ENCODE measurements at places on chromosomes 4 and X. TPM values are rescaled to one million over a fixed set of nuclear protein-coding genes. Genes with fewer than 3 reads are reported as not detected.

Gene HSFX1
- 1.4 TPM for total RNA-seq

GRCh38 chrX:22699581-22700091, 300.1 kb upstream of the DDX53 start:
- no peak for DNase-seq

- DNase-seq, result no peak
These were observed 49.9 kb upstream of the MND1 start for GRCh38 chr4:153294631-153295030.

GRCh38 chr4:94676970-94677369, 80.8 kb upstream of the BMPR1B start:
- DNase-seq, result no peak

DNA sequence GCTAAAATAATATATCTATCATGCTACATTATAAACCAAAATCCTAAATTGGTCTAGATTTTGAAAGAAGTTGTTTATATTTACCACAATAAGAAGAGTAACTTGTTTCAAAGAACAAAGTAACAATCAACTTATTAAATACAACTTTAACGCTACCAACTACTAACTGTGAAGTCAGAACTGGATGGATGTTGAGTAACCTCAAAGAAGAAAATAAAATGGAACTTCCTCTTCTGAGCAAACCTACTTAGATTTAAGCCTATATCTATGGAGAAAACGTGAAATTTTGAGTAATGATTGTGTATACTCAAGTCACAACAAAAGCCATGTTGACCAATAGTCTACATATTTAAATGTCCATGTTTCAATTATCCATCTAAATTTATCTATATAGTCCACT, 25.7 kb downstream of the SH3RF1 start:
- no peak for DNase-seq

- peak; percentile 50 for DNase-seq
These were observed 177.9 kb downstream of the AFAP1 start for GRCh38 chr4:7761720-7762119.

DNA sequence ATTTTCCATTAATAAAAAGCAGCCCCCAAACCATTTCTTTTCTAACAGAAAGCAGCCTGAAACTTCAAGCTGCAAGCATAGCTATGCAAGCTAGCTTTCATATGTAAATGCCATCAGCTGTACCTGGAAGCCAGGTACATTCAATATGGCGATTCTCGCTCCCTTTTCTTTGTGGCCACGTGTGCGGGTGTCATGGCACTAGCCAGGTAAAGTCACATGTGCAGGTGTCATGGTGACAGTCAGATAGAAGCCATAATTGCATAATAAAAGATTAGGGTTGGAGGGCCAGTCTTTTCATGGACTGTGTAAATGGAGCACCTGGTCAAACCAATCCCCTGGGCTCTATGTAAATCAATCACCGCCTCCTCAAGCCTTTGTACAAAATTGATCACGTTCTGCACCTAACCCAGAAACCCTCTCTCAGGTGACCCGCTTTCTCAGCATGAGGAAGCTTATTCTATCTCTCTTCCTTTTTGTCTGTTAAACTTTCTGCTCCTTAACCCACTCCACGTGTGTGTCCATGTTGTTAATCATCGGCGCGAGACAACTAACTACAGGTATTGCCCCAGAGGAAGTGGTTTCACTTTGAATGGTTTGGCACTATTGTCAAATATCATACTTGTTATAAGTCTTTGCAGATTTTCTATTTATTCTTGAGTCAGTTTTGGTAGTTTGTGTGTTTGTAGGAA, 18.0 kb upstream of the RHOXF2 start:
- no peak for DNase-seq

- no peak for DNase-seq
These were observed 12.5 kb upstream of the CRLF2 start for GRCh38 chrX:1224954-1225353.

Gene SOX3
- not detected for total RNA-seq

- no peak for DNase-seq
These were observed 115.0 kb upstream of the TEX13C start for GRCh38 chrX:125204681-125205132.

DNA sequence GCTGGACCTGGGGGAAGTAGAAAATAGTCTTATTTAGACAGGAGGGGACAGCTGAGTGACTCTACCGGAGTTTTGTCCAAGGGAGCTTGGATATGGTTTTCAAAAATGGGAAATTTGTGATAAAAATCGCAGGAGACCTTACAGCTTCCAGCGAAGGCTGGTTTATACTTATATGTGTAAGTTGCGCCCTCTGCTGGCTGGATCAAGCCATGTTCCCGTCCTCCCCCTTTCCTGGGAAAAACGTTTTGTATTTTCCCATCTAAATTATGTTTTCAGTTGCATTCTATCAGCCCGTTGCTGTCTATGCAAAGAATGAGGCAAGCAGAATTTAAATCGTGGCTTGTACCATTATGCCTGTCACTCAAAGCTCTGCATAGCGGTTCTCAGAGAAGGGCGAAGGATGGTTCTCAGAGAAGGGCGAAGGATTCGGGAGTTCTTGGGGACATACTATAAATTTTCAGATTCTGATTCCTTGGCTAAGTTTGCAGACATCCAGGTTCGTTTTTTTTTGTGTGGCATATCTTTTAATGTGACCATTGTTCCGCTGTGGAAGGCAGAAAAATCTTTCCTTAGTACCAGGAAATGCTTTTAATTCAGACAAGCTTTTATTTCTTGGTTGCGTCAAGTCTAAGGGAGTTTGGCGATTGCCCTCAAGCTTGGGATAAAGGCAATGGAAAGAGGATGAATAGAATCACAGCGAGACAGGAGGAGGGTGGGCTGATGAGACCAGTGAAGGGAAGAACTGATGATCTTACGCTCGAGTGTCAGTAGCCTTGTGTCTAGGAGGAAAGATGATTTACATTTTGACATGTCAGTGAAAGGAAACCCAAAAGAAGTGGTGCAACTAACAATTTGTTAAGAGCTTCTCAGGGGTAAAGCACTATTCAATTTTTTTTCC, 128.5 kb upstream of the ARX start:
- DNase-seq, result peak; percentile 28

DNA sequence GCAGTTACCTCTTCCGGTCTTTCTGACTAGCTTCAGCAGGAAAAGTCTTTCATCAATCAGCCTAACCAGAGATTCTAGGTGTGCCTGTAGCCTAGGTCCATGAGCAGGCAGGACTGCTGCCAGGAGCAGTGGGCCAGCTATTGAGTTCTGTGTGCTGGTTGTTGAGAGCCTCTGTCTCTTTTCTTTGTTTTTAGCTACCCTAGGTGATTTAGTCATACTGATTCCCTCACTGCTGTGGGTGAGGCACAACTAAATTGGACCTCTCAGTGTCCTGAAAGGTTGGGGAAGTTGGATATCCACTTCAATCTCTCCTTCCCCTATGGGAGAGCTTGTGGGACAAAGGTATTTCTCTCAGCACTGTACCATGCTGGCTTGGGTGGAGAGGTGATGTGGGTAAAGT, 354.9 kb downstream of the GPAT3 start:
- DNase-seq, result no peak

Gene FNIP2
- 15.3 TPM for total RNA-seq

Gene ATP2B3
- not detected for total RNA-seq

Gene CXCL9
- 0.20 TPM for total RNA-seq

All from activated naive CD8-positive, alpha-beta T cell treated with anti-CD3 and anti-CD28 coated beads, Interleukin-2, amount 10 ng/mL, durations not matched to agents 7 days and 5 days (primary cell).